ENCODE measurements at places on chromosomes 7 and 10. TPM values are rescaled to one million over a fixed set of nuclear protein-coding genes. Genes with fewer than 3 reads are reported as not detected.

GRCh38 chr7:133775201-133775600 is 351.9 kb upstream of the LRGUK start:
- DNase-seq = no peak

- no peak for DNase-seq
Measured at GRCh38 chr10:92244796-92245195, 46.1 kb downstream of the CPEB3 start.

DNA sequence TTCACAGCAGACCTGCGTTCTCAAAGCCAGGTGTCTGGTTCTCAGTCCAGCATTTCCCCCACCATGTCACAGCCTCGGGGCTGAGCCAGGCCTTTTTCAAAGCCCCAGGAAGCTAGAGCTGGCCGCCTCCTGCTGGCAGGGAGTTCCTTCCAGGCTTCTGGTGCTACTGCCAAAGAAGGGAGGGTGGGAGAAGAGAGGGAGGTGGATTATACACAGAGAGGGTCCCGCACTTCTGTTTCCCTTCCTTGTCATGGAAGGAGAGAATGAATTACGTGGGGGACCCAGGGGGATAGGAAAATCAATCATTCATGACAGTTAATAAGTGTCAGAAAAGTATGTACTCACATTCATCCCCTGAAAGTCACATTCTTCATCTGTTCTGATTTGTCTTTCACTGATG is 600 bp upstream of the LGI1 start:
- no peak for DNase-seq

ITIH2 gene
- total RNA-seq = not detected

SMNDC1 gene
- 7.5 TPM for total RNA-seq

LRGUK gene
- not detected for total RNA-seq

HGF gene
- total RNA-seq = not detected

Measured in Caki2 (cell line).